ENCODE measurements at places on chromosomes 5 and 9.

GRCh38 chr9:120965344-120966012, 38.9 kb upstream of the TRAF1 start:
- H3K36me3 ChIP-seq: no peaks in the 10 kb centered on the region
- no peak overlapping the region for H3K4me3 ChIP-seq
- no peak for DNase-seq
- no peak overlapping the region for H3K27ac ChIP-seq
- no peaks in the 10 kb centered on the region for H3K4me1 ChIP-seq

DNA sequence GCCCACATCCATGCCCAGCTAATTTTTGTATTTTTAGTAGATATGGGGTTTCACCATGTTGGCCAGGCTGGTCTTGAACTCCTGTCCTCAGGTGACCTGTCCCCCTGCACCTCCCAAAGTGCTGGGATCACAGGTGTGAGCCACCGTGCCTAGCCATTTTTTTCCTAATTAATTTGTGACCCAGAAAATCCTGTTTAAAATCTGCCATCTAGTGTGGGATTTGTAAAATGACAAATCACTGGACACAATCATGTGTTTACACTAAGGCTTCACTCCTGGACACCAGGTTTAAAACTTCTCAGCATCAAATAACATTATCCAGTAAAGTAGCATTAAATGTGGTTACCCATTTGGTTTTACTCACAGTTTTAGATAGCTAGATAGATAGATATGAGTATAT, 18.6 kb upstream of the KDM4C start:
- H3K27me3 ChIP-seq: no peaks in the 10 kb centered on the region
- no peak overlapping the region for H3K27ac ChIP-seq
- H3K4me3 ChIP-seq: no peak overlapping the region
- peaks cover 3% of the 10 kb centered on the region for H3K36me3 ChIP-seq

DNA sequence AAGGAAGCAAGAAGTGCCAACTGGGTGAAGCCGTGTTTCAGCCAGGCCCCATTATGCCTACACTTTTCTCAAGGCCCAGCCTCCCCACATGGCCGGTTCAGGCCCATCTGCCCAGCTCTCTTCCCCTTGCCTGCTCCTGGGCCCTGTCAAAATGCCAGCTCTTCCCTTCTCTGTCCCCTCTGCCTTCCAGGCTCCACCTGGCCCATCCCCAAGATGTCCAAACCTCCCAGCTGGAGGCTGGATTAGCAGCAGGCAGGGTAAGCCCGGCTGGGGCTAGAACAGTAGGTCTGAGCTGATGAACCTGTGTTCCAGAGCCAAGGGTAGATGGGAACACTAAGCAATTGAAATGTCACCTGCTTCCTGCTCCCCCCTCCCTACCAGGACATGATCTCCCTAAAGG, 64.1 kb upstream of the HSPA9 start:
- H3K4me3 ChIP-seq: no peak overlapping the region
- no peak for DNase-seq
- H3K27me3 ChIP-seq: peaks cover 97% of the 10 kb centered on the region
- no peak overlapping the region for H3K27ac ChIP-seq

DNA sequence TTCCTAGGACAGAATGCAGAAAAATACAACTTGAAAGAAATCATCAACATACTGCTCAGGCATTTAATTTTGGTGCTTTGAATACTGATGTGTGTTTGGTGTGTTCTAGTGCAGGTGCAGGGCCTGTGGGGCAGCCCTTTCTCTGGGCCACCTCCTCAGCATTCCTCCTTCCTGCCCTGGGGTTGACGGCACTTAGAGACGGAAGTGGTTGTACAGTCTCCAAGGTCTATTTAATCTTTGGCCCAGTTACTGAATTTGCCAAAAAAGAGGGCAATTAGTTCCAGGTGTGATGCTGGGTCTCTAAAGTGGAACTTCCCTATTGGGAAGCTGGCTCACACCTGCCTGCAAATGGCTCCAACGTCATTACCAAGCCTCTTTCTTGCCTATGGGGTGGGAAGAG, 269.0 kb downstream of the SH3GL2 start:
- H3K27ac ChIP-seq: no peak overlapping the region
- H3K27me3 ChIP-seq: no peaks in the 10 kb centered on the region
- H3K4me3 ChIP-seq: no peak overlapping the region
- DNase-seq: no peak
- no peaks in the 10 kb centered on the region for H3K4me1 ChIP-seq
- H3K36me3 ChIP-seq: no peaks in the 10 kb centered on the region

DNA sequence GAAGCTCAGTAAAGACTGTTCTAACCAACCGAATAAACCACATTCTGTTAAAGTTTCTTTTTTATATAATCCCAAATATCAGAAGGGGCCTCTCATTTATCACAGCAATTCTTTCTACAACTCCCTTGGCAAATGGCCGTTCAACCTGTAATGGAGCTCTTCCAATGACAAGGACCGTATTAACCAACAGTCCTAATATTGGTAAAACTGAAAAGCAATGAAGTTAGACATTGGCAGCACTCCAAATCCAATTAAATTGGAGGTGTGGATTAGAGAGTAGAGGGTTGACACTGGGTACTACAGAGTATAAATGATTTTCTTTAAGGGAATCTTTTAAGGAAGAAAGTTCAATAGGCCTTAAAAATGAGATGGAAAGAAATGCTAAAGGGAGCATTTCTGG, 842 bp downstream of the TMED7 start:
- no peak for DNase-seq
- H3K36me3 ChIP-seq: peaks cover 8% of the 10 kb centered on the region
- H3K4me3 ChIP-seq: no peak overlapping the region
- no peaks in the 10 kb centered on the region for H3K27me3 ChIP-seq

DNA sequence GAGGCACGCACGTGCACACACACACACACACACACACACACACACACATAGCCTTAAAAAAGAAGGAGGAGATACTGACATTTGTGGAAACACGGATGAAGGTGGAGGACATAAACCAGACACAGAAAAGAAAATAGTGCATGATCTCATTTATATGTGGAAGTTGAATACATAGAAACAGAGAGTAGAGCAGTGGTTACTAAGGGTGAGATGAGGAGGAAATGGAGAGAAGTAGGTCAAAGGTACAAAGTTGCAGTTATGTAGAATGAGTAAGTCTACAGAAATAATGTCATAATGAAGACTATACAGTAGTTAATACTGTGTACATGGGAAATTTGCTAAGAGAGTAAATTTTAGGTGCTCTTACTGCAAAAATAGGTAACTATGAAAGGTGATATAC, 412.2 kb upstream of the CDH9 start:
- H3K36me3 ChIP-seq: no peaks in the 10 kb centered on the region
- no peaks in the 10 kb centered on the region for H3K27me3 ChIP-seq
- no peak for DNase-seq
- H3K27ac ChIP-seq: no peak overlapping the region
- H3K4me1 ChIP-seq: no peaks in the 10 kb centered on the region

DNA sequence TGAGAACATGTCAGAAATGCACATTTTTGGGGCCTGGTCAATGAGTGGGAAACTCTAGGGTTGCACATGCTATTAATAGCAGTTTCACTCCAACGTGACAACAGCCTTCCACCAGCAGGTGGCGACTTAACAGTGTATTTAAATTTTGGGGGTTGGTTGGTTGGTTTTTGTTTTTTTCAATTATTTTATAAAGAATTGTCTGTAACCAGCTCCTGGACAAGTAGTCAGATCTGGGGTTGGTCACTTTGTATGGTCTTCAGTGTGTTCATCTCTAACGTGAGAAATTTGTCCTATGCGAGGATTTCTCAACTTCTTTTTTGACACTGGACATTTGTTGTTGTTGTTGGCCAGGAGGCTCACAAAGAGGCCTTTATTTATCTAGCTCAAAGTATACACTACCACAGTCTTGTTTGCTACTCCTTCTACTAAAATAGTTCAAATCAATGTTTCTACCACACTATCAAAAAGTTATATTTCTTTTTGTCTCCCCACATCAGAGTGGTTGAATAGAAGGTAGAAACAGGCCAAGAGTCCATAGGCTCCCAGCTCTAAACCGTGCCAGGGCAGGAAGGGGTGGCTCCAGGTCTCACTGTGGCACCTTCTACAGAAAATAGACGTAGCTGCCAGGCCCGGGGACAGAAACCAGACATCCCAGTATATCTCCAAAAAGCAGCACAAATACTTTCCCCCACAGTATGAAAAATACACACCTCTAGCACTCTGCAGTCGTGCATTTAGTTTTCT, 110.4 kb downstream of the TRPM6 start:
- H3K27me3 ChIP-seq: peaks cover 5% of the 10 kb centered on the region
- peaks cover 3% of the 10 kb centered on the region for H3K4me1 ChIP-seq
- no peaks in the 10 kb centered on the region for H3K36me3 ChIP-seq
- H3K27ac ChIP-seq: no peak overlapping the region
- DNase-seq: peak; percentile 55
